ENCODE measurements at places on chromosomes 11 and 22. TPM values are rescaled to one million over a fixed set of nuclear protein-coding genes. Genes with fewer than 3 reads are reported as not detected.

DNA sequence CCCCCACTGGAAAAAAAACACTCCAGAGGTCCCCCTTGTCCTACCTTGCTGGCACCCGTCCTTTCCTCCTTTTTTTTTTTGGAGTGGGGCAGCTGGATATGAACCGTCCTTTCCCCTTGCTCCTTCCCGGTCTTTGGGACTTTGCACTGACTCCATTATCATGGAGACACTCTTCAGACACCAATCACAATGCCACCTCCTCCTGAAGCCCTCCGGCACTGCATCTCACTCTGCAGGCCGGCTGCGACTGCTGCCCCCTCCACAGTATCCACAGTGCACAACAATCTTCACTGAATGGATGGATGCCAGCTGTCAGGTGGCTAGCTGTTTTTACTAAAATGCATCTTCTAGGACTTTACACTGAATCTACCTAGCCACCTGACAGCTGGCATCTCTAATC is 12.7 kb upstream of the RGL4 start:
- H3K4me3 ChIP-seq = no peak overlapping the region
- peak; percentile 11 for DNase-seq
- H3K27me3 ChIP-seq = no peaks in the 10 kb centered on the region

GRCh38 chr11:14357881-14358728 is 878 bp downstream of the RRAS2 start:
- H3K36me3 ChIP-seq = no peaks in the 10 kb centered on the region
- H3K4me1 ChIP-seq = peaks cover 47% of the 10 kb centered on the region
- DNase-seq = peak; percentile 91
- H3K4me3 ChIP-seq = peak overlapping the region; percentile 93
- H3K27me3 ChIP-seq = peaks cover 5% of the 10 kb centered on the region

DNA sequence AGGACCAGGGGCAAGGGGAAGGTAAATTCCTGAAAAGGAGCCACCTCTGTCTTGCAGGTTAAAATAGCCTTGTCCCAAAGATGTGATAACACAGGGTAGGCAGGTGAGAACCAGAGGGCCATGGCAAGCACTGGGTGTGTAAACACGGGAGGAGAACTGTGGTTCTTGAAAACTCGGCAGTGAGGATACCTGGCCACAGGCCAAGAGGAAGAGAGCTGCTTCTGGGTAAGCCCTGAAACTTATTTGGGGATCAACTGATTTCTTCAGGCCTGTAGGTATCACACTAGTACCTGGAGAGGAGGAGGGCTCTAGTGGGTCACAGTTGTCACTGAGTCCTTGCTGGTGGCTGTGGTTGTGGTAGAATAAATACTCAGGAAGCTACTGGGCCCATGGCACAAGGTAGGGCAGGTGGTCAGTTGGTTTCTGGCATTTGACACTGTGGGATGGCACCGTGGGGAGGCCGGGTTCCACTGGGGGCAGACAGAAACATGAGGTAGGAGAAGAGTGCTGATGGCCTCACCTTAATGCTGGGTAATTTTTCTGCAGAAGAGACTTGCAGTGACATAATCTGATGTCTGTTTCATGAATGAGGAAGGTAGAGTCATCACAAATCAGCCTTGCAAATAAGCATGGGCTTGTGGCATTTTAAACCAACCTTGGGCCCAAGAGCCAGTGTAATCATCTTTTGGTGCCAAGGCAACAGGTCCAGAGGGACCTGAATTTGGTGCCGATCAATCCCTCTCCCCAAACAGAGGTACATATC is 22.0 kb downstream of the AMPD3 start:
- H3K27ac ChIP-seq = no peak overlapping the region
- H3K4me1 ChIP-seq = no peaks in the 10 kb centered on the region
- H3K27me3 ChIP-seq = no peaks in the 10 kb centered on the region
- no peak for DNase-seq
- H3K36me3 ChIP-seq = no peaks in the 10 kb centered on the region

- DNase-seq = no peak
- peaks cover 56% of the 10 kb centered on the region for H3K4me1 ChIP-seq
These were observed 69.9 kb downstream of the BCR start for GRCh38 chr22:23250056-23250784.

GRCh38 chr11:1566381-1567051 is 5.6 kb downstream of the DUSP8 start:
- no peak overlapping the region for H3K4me3 ChIP-seq
- peaks cover 27% of the 10 kb centered on the region for H3K4me1 ChIP-seq
- H3K27ac ChIP-seq = no peak overlapping the region
- H3K27me3 ChIP-seq = peaks cover 26% of the 10 kb centered on the region
- no peaks in the 10 kb centered on the region for H3K36me3 ChIP-seq
- DNase-seq = no peak

GRCh38 chr11:43789700-43790443 is 90.8 kb upstream of the ALKBH3 start:
- DNase-seq = no peak
- H3K27ac ChIP-seq = no peak overlapping the region
- no peak overlapping the region for H3K4me3 ChIP-seq
- H3K36me3 ChIP-seq = no peaks in the 10 kb centered on the region

DNA sequence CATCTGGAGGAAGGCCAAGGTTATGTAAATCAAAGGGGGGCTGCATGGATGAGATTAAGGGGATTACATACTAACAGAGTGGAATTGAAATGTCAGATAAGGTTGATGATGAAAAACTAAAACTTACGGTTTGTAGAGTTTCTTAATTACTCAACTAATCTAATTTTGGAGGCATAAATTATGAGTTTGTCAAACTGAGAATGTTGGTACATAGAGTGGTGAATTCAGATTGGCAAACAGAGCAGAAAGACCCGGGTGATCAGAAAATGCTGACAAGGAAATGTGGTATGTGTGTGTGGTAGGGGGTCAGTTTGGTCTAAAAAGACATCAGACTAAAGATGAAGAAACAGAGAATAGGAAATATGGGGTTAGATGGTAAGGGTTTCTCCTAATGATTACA is 11.0 kb downstream of the MS4A6E start:
- H3K27ac ChIP-seq = no peak overlapping the region
- no peaks in the 10 kb centered on the region for H3K27me3 ChIP-seq
- no peaks in the 10 kb centered on the region for H3K36me3 ChIP-seq
- H3K4me3 ChIP-seq = no peak overlapping the region
- no peaks in the 10 kb centered on the region for H3K4me1 ChIP-seq

GRCh38 chr22:41538583-41538982 is 5.7 kb downstream of the POLR3H start:
- DNase-seq = no peak
- no peaks in the 10 kb centered on the region for H3K4me1 ChIP-seq
- peaks cover 7% of the 10 kb centered on the region for H3K36me3 ChIP-seq
- H3K27me3 ChIP-seq = no peaks in the 10 kb centered on the region
- H3K4me3 ChIP-seq = no peak overlapping the region

- peak overlapping the region; percentile 66 for H3K4me3 ChIP-seq
- peaks cover 60% of the 10 kb centered on the region for H3K27me3 ChIP-seq
- peak; percentile 48 for DNase-seq
- peaks cover 12% of the 10 kb centered on the region for H3K4me1 ChIP-seq
- no peak overlapping the region for H3K27ac ChIP-seq
These were observed 380 bp downstream of the C11orf96 start for GRCh38 chr11:43942662-43943371.

- no peak overlapping the region for H3K4me3 ChIP-seq
- no peaks in the 10 kb centered on the region for H3K36me3 ChIP-seq
- no peak for DNase-seq
- H3K4me1 ChIP-seq = no peaks in the 10 kb centered on the region
- H3K27ac ChIP-seq = no peak overlapping the region
These were observed 960.1 kb upstream of the FAT3 start for GRCh38 chr11:91264481-91264880.

DNA sequence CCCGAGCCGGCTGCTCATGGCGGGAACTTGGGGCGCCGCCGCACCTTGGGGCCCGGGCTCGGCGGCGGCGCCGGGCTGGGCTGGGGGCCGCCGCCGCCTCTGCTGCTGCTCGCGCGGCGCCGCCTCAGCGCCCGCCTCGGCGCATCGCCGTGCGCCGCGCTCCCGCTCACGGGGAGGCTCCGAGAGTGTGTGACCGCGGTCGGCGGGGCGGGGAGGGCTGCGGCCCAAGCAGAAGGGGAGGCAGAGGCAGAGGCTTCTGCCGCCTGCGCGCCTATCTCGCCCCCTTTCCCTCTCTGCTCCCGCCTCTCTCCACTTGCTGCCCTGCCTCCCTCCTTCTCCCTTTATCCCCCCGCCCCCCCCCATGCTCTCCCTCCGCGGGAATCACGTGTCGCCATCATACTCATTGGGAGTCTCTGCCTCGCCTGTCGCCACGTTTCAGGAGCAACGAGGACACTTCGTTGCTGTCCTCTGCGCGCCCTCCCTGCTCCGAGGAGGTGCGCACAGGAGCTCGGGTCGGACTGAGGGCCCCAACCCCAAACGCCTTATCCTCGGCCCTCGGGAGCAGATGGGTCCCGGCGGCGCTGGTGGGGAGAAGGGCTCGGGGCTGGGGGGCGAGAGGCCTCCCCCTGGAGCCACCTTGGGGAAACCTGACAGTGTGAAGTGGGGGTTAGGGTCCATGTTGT is at the start of gene GUCY1A2:
Gene GUCY1A2 (minus strand): TSS at position 258 of the 683 bp plus-strand sequence. CDS start 421 bp downstream, outside the sequence.
- H3K27me3 ChIP-seq = peaks cover 44% of the 10 kb centered on the region
- no peak within 1 kb of the TSS for H3K27ac ChIP-seq
- DNase-seq = peak; percentile 53
- H3K4me1 ChIP-seq = no peaks in the 10 kb centered on the region
- H3K36me3 ChIP-seq = no peaks in the 10 kb centered on the region

DNA sequence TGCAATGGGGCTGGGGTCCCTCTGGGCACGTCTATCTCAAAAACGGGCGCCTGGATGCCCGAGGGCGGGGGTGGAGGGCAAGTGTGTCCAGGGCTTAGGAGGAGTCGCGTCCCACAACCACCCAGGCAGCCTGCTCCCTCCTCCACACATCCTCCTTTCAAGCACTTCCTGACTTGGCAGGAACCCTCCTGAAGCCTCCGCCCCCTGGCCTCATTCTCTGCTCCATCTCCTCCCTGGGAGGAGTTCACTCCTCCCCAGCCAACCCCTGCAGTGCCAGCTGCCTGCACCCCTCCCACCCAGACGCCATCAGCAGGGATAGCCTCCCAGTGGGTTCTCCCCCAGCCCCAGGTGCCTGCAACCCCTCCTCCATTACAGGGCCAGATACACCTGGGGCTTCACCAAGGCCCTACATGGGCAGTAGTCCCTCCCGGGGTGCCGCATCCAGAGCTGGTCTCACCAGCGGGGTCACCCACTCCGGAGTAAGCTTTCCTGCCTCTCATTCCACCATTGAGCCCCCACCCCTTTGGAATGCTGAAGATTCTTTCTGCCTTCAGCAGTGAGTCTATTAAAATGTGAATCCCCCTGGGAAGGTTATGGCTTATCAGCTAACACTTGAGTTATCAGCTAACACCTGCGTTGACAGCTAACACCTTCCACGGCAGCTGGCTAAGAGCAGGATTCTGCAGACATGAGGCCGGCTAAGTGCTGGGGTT is 24.4 kb downstream of the RTN4R start:
- H3K27me3 ChIP-seq = no peaks in the 10 kb centered on the region
- H3K36me3 ChIP-seq = no peaks in the 10 kb centered on the region
- no peak overlapping the region for H3K27ac ChIP-seq
- H3K4me3 ChIP-seq = no peak overlapping the region

SMPD1 gene
- total RNA-seq = 0.70 TPM

ZDHHC8 gene
- total RNA-seq = 47.6 TPM

ART5 gene
- total RNA-seq = 9.0 TPM

DGCR8 gene
- 41.6 TPM for total RNA-seq

OR6A2 gene
- 0.97 TPM for total RNA-seq

KCNE3 gene
- total RNA-seq = 10.6 TPM

FGF3 gene
- total RNA-seq = not detected

PDE2A gene
- 8.2 TPM for total RNA-seq

SCN2B gene
- total RNA-seq = 0.03 TPM

MIAT gene
- total RNA-seq = 63.6 TPM

SBF1 gene
- total RNA-seq = 83.2 TPM

PRR33 gene
- total RNA-seq = not detected

CNIH2 gene
- 10.8 TPM for total RNA-seq

PRAME gene
- total RNA-seq = not detected
